ENCODE measurements at places on chromosomes 12 and 14.

DNA sequence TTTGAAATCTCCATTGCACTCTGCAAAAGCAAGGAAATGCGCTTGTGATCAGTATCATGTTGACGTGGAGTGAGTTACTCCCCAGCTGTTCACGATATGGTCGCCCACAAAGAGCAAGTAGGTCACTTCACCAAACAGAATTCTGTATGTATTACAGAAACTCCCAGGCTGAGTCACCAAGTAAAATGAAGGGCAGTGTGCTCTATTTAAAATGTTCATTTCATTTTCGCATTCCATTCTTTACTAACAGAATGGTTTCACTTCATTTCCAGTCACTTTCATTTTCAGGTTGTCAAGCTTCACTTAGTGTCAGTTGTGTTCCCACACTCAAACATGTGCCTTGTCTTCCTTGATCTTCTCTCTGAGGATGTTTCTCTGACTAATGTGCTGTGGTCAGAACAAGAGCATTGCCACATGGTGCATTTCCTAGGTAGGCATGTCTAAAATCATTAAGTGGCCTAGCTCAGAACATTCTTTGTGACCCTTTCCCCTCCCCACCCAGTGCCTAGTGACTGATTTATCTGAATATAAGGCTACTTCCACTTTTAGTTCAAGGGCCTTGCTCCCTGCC is 391.2 kb downstream of the RAD51B start:
- no peak for DNase-seq

- DNase-seq: no peak
These were observed 19.0 kb downstream of the RIN3 start for GRCh38 chr14:92532490-92533163.

DNA sequence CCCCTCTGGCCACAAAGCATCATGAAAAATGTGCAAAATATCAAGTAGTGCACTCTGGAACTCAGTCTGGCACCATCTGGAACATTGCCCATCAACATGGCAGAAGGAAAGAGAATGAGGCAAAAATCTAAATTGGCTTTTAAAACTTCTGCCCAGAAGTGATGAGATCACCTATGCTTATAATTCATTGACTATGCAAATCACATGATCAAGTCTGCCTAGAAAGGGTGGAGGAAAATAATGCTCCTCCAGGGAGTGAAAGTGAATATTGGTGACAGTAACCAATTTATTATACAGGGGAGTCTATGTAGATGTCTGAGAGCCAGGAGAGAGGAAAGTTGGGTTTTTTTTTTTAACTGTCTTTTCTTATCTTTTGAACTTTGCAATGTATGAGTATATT is 73.3 kb upstream of the HIF1A start:
- DNase-seq: no peak

GRCh38 chr14:56046546-56046945 is 71.7 kb upstream of the PELI2 start:
- DNase-seq: no peak

DNA sequence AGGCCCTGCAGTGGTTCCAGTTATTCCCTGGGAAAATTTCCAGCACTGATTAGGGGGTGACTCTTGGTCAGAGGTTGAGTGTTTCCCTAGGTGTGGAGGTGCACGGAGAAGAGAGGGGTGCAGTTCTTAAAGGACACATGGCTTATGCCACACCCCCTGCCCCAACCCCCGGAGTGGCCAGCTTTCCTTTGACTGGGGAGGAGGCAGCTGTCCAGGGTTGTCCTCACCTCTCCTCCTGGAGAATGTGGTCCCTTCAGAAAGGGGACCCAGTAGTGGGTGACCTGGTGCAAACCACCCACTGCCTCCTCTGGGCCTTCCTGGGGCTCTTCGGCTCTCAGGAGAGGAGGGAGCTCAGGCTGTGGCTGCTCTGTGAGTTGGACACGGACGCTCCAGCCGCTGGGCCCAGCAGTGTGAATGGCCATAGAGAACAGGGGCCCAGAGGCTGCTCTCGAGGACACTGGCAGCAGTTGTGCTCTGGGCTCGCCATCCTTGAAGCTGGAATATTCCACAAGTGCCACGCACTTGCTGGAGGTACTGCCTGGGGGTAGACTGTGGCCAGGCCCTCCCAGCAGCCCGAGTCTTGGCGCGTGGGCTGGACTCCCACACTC is 13.6 kb downstream of the PACS2 start:
- no peak for DNase-seq

GRCh38 chr14:87526731-87527130 is 466.3 kb downstream of the GALC start:
- no peak for DNase-seq

GRCh38 chr14:53528185-53528671 is 375.1 kb upstream of the DDHD1 start:
- no peak for DNase-seq

DNA sequence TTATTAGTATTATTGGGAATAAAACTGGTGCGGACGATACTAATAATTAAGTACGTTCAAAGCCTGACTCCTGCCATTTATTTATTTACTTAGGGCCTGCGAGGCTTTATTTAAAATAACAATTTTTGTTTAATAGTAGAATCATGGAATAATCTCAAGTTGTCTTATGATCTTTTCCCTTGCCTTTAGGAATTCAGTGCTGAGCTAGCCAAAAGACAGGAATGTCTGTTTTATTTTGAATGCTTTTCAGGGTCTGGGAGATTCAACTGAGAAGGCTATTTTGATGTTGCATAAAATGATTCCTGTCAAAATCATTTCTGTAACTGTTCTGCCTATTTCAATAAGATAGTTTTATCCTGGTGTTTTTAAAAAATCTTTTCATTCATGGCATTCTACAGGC is 489.8 kb downstream of the EGLN3 start:
- DNase-seq: no peak

GRCh38 chr14:106083082-106083481 is 556.7 kb downstream of the TMEM121 start:
- DNase-seq: no peak

GRCh38 chr12:131916306-131917138 is 12.6 kb upstream of the PUS1 start:
- no peak for DNase-seq

DNA sequence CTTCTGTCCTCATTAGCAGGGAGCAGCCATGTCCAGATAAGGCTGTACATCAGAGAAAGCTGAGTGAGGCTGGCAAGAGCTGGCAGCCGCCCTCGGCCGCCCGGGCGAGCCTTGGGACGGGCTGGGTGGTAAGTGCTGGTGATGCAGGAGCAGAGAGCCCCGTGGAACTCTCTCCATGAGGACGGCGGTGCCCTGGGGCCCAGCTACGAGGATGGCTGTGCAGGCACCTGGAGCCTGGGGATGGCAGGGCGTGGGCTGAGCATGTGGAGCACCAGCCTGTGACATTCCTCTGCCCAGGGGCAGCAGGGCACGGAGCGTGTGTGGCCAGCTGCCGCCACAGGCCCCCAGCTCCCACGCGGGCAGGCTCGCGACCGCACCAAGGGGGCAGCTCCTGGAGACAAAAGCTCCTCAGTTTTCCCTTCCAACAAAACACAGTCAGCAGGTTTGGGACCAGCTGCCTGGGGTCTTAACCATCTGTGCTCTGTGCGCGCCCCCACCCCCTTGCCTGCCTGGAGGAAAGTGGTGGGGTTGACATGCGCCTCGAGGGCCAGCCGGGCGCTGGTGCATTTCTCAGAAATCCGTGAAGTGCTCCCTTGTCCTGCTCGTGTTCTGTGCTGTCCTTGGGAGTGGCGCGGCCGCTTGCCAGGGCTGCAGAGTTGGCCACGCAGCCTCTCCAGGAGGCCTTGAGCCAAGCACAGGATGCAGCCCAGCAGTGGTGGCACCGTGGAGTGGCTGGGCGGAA is 21.4 kb downstream of the PACS2 start:
- DNase-seq: no peak

DNA sequence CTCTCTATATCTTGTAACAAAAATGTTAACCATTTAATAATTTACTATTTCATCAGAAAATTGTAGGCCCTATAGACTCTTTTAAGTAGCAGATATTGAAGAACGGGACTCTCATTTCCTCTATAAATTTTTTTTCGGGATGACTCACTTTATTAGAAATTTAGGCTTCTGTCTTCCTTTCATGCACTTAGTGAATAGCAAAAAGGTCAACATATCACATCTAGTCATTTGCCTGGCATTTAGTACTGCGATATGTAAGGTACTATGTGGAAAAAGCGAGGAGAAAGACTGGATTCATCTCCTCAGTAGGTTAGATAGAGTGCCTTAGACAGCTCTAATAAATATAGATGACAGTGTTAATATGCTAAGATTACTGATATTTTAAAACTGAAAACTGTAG is 166.3 kb upstream of the PTPRQ start:
- peak; percentile 68 for DNase-seq

- DNase-seq: peak; percentile 28
These were observed 88.5 kb upstream of the NCOR2 start for GRCh38 chr12:124655698-124656516.

GRCh38 chr12:13177373-13177772 is 19.2 kb upstream of the EMP1 start:
- no peak for DNase-seq

Data from NCI-H774 (cell line).